A172 (cell line): ENCODE measurements at places on chromosomes 4 and X.

- no peak for DNase-seq
These were observed 16.7 kb downstream of the EDA2R start for GRCh38 chrX:66622209-66622608.

GRCh38 chr4:10144966-10145365 is 28.4 kb upstream of the WDR1 start:
- DNase-seq: no peak

DNA sequence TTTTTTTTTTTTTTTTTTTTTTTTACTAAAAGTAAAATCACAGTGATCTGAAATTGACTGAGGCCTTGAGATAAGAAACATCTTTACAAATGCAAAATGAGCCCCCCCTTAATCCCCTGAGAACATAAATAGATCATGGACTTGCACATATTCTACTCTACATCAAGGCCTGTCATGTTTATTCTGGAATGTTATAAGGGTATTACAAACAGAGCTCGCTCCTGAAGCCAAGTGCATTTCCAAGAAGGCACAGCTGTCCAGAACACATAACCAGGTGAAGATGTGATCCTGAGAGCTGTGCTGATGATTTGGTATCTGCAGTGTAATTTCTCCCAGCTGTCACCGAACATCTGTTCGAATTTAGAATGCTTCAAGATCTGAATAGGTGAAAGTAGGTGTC is 384.5 kb downstream of the GPAT3 start:
- DNase-seq: no peak

- no peak for DNase-seq
These were observed 2.7 kb upstream of the NUDT9 start for GRCh38 chr4:87419578-87420249.

DNA sequence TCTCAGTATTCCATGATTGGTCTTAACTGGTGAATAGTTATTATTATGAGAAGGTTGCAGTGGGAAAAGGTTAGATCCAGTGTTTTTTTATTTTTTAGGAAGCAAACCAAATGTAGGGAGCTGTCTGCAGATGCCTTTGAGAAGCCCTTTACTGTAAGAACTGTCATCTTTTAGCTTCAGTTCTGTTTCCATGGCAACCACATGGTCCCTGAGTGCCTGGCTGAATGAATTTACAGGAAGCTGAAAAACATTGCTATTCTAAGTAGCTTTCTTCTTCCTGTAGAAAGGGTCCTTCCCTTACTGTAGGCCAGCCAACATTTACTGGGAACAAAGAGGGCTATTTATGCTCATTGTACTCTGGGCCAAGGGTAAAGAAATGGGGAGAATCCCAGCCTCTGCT is 103.3 kb downstream of the DCLK2 start:
- peak; percentile 26 for DNase-seq

DNA sequence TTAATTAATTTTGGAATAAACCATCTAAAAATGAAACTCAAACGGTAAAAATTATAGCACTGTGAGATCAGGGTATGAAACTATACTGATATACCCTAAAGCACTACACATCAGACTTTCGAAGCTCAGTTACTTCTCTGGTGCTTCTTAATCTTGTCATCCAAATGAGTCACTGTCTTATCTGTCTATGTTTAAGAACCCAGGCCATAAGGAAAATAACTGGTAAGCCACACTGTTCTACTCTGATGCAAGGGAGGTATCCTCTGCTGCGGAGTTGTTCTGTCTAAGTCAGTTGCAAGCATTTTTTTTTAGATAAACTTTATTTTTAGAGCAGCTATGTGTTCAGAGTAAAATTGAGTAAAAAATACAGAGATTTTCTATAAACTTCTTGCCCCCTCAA is 830.8 kb upstream of the POU3F4 start:
- peak; percentile 10 for DNase-seq

DNA sequence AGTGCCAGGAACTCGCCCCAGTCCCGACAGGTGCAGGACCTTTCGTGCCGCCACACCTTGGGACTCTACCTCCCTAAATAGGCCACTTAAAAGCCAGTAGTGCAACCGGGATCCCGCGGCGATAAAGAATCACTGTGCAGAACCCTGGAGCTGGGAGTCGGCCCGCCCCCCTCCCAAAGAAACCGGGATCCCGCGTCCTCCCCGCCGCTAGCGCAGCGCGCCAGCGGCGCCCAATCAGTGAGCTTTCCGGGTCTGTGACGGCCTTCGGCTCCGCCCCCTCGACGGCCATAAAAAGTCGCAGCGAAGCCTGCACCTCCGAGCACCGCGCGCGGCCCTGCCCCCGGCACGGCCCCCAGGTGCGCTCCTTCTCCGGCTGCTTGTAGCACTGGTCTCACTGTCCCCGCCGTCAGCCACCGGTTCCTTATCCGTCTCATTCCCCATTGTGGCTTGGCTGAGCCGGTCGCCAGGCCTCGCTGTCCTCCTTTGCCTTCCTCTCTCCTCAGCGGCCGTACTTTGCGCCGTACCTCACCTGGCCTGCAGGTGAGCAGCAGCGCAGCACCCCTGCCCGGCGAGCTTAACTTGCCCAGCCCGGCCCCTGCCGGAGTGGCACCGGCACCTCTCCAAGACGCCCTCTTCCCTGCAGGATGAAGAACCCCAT is at the start of gene LRAT:
Gene LRAT, plus strand, starts transcription at position 318 of the 658 bp plus-strand sequence. Its CDS starts 327 bp downstream, at position 645.
- no peak for DNase-seq

DNA sequence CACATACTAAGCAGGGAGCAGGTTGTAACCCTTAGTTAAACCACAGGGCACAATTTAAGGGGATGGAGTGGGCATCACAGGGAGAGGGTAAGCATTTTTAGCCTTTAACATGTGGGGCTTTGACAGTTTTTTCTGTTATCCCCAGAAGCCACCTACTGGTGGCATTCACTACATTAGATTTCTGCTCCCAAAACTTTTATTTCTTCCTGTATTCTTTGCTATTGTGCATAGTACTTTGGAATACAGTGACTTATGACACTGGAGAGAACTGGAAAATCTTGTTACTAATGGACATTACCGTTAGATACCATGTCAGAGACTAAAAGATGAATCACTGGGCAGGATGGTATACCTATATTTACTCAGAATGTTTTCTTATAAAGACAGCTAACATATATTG is 7.3 kb downstream of the TRIM75 start:
- DNase-seq: no peak

DNA sequence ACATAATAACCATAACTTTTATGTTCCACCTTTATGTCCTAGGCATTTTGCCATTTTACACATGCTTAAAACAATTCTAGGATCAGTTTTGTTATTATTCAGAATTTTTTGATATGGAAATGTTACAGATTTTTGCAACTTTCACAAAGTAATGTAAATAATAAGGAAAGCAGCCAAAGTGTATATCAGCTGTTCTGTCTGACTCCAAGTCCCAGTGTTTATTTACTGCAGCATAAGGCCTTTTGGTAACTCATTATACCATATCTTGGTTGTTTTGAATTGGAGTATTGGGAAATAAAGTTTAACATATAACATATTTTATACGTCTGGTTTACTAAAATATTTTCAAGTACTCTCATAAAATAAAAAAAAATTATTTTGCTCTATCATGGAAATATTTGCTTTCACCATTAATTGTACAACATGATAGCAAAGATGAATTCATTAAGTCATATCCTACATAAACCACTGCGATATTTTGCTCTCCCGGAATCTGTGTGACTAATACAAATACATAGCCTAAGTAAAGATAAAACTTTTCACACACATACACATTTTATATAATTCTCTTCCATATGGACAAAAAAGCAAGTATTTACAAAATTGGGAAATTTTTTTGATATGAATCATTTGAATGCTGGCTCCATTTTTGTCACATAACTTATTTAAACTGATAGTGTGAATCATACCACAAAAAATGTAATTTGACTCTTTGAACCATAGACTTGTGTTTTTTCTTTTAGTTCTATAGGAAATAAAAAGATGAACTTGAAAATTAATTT is 399.0 kb downstream of the PABPC4L start:
- DNase-seq: peak; percentile 28

GRCh38 chr4:138897811-138898226 is 117.8 kb upstream of the NOCT start:
- peak; percentile 96 for DNase-seq

DNA sequence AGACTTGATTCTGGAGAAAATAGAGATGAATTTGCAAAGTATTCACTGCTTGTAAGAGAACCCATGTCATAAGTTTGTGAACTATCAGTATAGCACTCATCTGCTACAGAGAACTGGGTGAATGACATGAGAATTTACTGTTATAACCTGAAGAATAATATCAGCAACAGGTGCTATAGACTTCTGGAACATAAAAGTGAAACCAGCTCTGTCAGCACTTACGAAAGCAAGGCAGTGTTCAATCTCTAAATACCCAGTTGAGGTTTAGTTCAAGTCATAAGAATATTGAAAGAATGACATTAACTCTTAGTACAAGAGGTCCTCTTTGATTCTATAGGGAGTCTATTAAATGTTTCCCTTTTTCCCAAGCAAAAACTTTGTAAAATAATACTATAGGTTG is 232.9 kb upstream of the ANKRD50 start:
- peak; percentile 65 for DNase-seq

GRCh38 chrX:70480660-70481018 is 36.0 kb downstream of the DLG3 start:
- DNase-seq: no peak

GRCh38 chrX:789096-789495 is 158.5 kb downstream of the SHOX start:
- DNase-seq: no peak

DNA sequence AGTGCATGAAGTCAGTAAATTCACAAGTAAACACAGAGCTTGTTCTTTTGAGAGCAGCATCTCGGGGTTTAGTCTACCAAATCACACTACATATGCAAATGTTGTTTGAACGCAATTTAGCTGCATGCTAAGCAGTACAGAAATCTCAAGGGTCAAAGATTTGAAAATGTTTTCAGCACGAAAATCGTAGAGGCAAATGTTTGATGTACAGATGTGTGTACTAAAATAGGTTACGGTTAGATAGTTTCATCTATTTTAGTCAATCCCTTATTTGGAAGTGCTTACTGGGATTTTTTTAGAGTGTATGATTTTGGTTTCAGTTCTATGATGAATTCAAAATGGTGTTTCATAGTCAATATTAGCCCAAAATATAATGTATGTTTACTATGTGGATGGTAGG is 1928.2 kb upstream of the TENM3 start:
- DNase-seq: no peak

DNA sequence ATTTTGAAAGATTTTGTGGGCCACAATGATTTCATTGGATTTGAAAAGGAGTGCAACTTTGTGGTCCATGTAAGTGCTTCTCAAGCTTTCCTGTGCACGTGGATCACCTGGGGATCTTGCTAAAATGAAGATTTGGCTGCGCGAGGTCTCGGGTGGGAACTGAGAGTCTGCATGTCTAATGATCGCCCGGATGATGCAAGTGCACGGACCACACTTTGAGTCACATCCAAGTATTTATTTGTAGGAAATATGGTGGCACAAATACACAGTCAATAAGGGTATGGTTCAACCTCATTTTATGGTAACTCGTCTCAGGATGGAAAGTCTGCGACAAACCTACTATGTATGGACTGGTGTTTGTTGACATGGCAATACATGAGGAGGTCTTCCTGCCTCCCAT is 899 bp downstream of the BMX start:
- DNase-seq: no peak
